ENCODE measurements at places on chromosomes 13 and 19. TPM values are rescaled to one million over a fixed set of nuclear protein-coding genes. Genes with fewer than 3 reads are reported as not detected.

DNA sequence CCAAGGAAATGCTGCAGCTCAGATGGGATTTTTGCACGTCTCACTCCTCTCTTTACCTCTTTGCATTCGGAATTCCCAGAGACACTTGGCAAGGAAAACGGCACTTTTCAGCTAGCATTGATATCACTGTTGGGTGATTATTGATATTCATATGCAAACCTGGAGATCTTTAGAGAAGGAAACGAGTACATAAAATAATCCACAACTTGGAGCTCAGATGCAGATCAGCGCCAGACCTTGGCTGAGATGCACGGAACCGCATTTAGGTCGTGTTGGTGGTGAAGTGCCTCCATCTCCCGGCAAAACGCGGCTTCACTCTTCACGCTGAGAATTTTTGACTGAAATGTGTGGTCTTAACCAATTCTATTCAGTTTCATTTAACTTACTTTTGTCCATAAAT, 77.2 kb upstream of the ARHGEF7 start:
- DNase-seq = no peak

DNA sequence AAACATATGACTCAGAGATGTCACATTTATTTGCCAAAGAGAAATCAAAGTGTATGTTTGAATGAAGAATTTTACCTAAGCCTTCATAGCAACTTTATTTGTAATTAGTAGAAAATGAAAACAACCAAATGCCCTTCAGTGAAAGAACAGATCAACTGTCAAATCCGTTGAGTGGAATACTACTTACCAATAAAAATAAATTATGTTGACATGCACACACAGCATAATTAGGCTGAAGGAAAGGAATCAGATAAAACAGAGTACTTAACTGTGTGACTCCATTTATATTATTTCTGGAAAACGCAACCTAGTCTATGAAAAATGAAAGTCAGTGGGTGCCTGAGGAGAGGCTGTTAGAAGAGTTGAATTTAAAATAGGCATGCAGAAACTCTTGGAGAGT, 1034.6 kb upstream of the PCDH9 start:
- DNase-seq = no peak

DNA sequence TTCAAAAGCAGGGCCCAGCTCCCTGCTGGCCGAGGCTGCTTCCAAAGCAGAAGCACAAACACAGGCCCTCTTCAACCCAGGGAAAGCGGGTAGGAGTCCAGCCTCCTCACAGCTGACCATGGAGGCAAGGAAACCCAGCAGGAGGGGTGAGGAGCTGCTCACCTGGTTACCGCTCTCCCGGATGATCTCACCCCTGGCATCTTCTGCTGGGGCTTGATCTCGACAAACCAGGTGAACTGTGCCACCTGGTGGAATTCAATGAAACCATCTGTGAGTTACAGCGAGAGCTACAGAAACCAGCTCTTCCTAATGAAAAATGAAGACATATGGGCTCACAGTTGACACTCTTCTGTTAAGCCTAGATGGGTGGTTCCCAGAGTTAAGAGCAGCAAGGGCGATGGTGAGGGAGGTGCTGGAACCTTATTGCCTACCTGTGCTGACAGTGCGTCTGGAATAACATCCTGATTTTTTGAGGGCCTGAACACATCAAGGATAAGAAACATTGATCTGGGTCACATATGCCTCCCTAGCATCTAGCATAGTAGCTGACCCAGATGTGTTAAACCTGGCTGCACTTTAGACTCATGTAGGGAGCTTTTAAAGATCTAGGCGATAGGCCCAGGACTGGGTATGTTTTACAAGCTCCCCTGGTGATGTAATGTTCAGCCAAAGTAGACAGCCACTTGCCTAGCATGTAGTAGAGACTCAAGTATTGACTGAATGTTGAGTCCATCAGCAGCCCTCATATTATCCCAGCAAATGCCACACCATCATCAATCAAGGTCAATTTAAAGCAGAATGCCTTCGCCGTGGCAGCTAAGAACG, 6.1 kb downstream of the DHRS12 start:
- DNase-seq = no peak

DNA sequence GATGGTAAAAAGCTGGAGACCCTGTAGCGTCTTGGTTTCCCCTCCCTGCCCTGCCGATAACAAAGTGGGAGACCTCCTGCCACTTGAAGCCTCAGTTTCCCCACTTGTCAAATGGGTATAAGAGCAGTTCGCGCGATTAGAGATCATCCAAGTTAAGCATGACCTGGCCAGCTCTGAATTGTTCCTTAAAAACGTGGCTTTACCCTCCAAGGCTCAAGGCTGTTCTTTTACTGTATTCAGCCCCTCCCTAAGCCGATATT, 421 bp downstream of the TNPO2 start:
- DNase-seq = no peak

DNA sequence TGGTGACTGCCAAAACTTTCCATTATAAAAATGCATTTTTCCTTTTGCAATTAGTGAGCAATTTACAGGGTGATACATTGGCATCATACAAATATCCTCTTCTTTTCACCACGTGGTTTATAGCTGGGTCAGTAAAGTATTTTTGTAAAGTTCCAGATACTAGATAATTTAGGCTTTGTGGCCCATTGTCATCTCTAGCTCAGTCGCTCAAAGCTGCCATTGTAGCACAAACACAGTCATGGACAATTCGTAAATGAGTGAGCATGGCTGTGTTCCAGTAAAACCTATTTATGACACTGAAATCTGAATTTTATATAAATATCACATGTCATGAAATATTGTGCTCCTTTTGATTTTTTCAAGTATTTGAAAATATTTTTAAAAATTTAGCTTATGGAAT, 162.9 kb downstream of the USP12 start:
- no peak for DNase-seq

GRCh38 chr19:16283210-16284061, 41.2 kb upstream of the KLF2 start:
- DNase-seq = peak; percentile 93

DNA sequence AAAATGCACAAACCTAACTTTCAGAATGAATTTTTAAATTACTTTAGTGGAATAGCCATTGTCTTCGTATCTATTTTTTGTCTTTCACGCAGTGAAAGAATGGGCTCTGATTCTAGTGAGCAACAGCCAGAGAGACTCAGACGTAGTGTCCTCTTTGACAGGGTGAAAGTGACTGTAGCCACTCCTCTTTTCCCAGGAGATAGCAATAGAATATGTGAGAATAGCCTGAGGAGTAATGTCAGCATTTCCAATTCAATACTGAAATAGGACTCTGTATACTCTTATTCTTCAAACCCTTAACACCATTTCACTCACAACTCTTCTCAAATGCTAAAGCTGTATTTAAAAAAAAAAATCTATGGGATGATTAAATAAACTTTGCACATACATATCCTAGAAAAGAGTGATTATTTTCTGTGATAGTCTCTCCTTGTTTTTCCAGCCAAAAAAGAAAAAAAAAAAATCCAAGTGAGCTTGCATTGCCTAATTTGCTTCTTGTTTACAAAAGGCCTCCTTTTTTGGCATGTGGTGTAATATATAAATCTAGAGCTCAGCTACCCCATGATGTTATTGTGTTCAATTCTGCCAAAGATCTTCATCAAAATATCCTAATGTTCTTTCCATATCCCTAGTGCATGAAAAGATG, 626.1 kb upstream of the SLITRK6 start:
- no peak for DNase-seq

GRCh38 chr19:4267101-4267900, 11.8 kb upstream of the SHD start:
- peak; percentile 34 for DNase-seq

GRCh38 chr19:50008532-50008931, 16.6 kb downstream of the VRK3 start:
- no peak for DNase-seq

Gene AMH
- 1.3 TPM for total RNA-seq

Gene CYP2F1
- not detected for total RNA-seq
